ENCODE measurements at places on chromosomes 6 and 20.

- DNase-seq, result no peak
Measured at GRCh38 chr20:44050925-44051660, 135.9 kb downstream of the JPH2 start.

DNA sequence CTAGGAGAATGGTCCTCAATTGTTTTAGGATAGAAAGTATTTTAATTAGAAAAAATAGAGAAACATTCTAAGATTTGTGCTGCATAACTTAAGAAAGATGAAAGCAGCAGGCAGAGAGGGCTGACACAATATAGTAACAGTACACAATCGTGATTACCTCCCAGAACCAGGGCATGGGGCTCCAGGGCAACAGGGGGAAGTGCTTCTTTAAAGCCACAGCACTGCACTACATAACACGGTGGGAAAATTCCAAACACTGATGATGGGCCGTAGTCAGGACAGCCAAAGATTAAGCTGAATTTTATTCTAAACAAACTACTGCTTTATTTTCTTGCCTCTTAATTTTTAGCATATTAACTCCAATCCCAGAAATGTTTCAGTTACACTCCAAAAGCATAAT is 14.4 kb downstream of the EXOC2 start:
- DNase-seq, result no peak

DNA sequence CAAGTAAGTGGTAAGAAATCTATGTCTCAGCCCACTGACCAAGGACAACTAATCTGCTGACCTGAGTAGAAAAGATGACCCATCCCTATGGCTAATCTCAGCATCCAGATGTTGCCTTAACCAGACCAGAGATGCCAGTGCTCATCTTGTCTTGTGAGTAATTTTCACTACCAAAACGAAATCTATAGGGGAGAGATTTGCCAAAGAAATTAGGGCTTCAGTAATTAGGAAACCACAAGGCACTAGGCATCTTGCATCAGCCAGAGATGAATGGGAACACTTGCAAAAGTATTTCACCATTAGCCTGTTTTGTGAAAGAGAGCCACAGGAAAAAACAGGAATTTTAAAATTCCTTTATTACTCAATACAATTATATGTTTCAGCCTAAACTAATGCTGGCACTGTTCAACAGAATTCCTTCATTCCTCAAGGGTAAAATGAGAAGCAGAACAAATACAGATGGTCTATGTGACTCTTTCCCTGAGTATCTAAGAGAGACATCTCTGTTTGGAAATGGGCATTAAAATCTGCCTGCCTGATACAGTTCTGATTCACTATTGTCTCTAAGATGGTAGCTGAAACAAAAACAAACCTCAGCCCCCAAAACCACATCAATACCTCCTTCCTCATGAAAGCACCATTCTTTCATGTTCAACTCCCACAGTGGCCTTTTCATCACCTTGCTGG is 87.8 kb downstream of the GMDS start:
- DNase-seq, result no peak

- no peak for DNase-seq
Measured at GRCh38 chr6:17039266-17039665, 62.6 kb upstream of the STMND1 start.

DNA sequence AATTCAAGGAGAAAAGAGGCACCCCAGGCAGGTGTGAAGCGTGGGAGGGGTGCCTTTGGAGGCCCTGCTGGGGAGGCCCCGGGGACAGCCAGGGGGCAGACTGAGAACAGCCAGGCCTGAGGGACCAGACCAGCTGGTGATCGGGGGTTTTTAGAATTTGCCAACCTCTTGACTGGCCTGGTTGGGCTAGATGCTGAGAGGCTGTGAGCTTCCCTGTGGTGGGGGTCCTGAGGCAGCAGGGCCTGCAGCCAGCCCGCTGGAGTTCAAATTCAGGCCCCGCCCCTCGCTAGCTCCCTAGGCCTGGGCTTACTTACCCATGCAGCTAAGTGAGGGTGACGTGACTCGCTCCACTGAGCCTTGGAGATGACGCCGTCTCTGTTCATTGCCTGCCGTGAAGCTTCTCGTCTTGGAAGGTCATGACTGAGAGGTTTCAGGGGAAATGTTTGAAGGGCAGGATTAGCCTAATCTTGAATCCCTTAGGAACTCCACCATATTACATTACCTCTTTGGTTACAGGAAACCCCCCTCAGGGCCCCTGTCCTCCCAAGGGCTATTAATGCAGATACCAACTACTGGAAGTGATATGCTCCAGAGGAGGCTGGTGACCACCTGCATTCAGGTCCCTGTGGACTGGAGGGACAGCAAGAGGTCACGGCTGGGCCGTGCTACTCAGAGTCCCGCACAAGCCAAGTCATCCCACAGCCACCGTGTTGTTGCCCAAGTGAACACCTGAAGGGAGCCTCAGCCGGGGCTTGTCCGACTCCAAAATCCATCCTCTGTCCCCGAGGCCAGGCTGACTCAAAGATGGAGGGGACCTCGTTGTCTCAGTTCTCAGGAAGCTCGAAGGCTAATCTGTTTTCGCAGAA is 73.9 kb upstream of the DUSP22 start:
- DNase-seq, result no peak

- DNase-seq, result no peak
Measured at GRCh38 chr6:89360415-89360999, 8.0 kb upstream of the UBE2J1 start.

DNA sequence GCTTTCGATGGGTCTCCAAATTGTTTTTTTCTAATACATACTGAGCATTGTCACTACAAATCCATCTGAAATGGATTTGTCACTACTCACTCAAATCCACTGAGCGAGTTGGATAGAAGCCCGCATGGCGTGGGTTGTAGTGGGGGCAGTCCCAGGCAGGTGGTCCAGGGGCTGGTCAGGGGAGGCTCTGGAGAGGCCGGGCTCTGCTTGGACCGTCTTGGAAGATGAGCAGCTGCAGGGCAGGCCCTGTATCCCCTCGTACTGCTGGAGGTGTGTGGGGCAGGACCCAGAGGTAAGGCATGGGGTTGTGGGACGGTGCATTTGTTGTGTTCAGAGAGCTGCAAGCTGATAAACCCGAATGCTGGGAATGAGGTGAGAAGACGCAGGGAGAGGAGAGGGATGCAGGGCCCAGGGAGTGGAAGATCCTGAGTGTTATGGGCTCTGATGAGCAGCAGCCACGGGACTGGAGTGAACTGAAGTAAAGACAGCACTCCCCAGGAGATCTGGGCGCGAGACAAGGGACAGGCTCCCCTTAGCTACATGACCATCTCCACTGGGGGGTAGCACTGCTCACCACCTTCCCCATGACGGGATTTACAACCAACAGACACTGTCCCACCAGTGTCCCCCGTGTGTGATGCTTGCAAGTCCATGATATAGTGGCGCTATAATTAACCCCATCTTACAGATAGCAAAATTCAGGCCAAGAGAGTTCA is 45.9 kb downstream of the PSMG4 start:
- DNase-seq, result no peak

DNA sequence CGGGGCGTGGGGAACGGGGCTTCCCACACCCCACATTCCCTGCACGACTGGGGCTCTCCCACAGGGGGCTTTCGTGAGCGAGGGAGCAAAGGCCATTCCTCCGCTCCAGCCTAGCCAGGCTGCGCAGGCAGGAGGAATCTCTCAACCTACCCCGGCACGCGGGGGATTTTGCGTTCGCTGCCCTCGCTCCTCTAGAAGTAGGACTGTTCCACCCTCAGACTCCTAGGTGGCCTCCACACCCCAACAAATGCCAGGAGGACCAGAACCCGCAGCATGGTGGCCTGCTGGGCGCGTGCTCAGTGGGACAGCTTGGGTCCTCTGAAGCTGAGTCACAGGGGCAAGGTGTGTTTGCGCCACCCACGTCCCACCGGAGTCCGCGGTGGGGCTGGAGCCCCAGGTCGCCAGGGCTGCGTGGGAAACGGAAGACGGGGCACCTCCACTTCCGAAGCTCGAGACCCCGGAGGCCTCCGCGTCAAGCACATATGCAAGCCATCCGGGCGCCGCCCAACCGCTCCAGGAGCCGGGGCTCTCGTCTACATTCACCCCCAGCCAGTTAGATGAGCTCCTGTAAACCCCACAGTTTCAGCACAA is 1938.5 kb upstream of the DEFB115 start:
- no peak for DNase-seq

DNA sequence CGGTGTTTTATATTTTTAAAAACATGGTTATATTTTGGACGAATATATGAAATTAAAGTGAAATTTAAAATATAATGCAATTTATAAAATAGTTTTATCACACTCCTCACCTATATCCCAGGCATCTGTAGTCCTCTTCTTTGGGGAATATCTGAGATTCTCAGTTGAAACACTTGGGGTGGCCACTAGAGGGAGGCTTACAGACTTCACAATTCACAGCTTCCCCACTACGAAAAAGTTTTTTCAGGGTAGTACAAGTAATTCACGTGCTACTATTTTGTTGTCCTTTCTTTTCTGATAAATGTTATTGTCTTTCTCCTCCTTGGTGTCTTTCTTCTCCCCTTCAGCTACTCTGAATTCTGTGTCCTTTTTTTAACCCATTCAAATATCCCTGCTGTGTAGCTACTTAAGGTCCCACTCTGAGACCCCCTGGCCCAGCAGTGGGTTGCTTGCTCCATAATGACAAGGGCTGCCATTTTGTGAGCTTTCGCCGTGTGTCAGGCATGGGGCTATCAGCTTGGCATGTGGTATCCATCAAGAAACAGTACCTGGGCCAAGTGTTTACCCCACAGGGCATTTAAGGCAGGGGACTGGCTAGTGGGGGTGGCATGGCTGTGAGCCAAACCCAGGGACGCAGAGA is 43.6 kb upstream of the PHACTR3 start:
- no peak for DNase-seq

GRCh38 chr20:34407962-34408474 is 44.9 kb downstream of the ITCH start:
- DNase-seq, result no peak

DNA sequence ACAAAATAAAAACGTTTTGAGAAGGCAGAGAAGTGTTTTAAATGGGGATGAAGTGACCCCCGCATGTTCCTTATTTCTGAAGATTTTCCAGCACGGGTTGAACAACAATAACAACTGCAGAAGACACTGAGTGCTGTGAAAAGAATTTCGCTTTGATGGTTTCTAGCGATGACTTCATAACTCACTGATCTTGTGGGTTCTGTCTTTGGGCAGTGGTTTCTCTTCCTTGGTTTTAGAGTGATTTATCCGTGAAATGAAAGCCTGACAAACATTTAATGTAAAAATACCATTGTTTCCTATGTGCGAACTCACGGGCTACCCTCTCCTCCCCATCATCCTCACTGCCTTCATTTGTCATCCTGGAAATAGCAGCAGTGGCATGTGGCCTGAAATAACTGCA is 793.9 kb downstream of the QKI start:
- no peak for DNase-seq

DNA sequence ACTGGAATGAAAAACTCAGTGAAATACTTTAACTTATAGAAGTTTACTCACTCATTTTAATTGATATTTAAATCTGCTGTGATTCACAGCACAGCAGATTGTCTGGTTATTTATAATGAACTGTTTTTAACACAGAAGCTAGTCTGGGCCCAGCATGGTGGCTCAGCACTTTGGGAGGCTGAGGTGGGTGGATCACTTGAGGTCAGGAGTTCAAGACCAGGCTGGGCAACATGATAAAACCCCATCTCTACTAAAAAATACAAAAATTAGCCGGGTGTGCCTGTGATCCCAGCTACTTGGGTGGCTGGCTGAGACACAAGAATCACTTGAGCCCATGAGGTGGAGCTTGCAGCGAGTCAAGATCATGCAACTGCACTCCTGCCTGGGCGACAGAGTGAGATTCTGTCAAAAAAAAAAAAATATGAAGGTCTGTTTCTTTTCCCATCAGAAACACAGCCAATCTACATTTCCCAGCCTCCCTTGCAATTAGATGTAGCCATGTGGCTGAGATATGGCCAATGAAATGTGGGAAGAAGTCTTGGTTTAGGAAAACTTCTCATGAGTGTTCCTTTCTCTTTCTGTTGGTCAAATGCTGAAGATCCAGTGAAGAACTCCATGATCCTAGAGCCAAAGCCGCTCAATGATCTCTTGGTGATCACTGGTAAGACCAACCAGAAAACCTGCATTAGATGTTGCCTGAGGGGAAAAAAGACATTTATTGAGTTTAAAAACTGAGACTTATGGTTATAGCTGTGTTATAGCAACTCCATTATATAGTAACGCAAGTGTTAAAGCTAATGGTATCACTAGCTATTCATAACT is 31.3 kb upstream of the BTN3A2 start:
- no peak for DNase-seq

GRCh38 chr20:56983813-56984212 is 282.6 kb downstream of the BMP7 start:
- DNase-seq, result no peak

GRCh38 chr6:11538819-11539468 is 1.4 kb downstream of the TMEM170B start:
- DNase-seq, result no peak

GRCh38 chr6:98821756-98822405 is 12.5 kb upstream of the POU3F2 start:
- DNase-seq, result no peak

GRCh38 chr6:27553123-27553904 is 80.4 kb upstream of the ZNF184 start:
- no peak for DNase-seq

GRCh38 chr6:24284006-24284405 is 73.9 kb downstream of the DCDC2 start:
- no peak for DNase-seq

- DNase-seq, result no peak
Measured at GRCh38 chr20:7993238-7993637, 26.3 kb downstream of the TMX4 start.

GRCh38 chr6:90179190-90180169 is 117.2 kb downstream of the BACH2 start:
- no peak for DNase-seq

GRCh38 chr6:137823826-137824555 is 43.1 kb upstream of the TNFAIP3 start:
- no peak for DNase-seq

- DNase-seq, result no peak
Measured at GRCh38 chr6:20188630-20189075, 23.6 kb downstream of the MBOAT1 start.

DNA sequence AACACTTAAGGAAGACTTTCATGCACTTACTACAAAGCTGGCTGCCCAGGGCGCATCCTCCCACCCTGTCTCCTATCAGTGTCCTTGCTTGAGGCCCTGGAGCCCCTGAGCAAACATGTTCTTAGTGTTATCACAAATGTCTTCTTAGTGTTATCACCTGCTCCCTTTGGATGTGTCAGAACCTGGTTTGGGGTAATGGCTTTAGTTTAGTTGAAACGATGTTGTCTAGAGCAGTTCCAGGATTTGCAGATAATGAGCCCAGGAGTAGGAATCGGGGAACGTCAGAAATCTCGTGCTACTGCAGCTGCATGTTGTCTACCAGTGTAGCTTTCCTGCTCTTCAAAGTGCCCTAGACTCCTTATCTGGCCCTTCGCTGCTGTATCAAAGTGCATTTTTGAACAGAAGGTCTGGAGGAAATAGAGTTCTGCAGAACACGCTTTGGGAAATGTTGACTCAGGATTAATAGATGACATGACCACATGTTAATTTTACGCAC is 69.6 kb downstream of the PHACTR2 start:
- DNase-seq, result no peak

DNA sequence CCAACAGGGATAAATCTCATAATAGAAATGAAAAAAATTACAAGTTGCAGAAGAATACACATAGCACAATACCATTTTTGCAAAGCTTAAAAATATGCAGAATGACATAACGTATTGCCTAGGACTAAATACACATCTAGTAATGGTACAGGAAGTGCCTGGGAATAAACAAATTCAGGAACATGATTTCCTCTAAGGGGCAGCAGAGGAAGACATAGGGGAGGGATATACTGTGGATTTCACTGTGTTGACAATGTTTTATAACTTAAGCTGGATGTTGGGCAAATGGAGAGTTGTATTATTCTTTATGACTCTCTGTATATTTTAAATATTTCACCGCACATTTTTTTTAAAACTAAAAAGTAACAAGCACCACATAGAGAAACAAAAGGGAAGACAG is 5.6 kb upstream of the GLO1 start:
- DNase-seq, result no peak

All from NCI-H187 (cell line).